ENCODE measurements at places on chromosomes 11 and 22.

GRCh38 chr11:68081691-68082090 is 39.5 kb downstream of the CHKA start:
- DNase-seq: no peak

DNA sequence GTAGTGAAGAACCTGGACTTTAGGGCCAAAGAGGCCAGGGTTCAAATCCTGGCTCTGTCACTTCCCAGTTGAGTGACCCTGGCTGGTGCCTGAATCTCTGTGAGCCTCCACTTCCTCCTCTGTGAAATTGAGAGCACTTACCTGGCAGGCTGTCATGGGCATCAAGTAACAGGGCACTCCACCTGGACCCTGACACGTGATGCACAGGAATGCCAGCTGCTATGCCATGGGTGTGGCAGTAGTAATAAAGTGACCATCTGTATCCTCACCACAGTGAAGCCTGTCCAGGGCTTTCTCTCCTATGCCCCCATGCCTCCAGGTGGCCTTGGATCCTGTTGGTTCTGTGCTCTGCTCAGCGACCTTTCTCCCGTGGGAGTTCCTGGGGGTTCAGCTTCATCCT is 29.8 kb upstream of the PPP6R3 start:
- no peak for DNase-seq

- DNase-seq: no peak
These were observed 20.6 kb upstream of the MUC5B start for GRCh38 chr11:1202154-1202775.

DNA sequence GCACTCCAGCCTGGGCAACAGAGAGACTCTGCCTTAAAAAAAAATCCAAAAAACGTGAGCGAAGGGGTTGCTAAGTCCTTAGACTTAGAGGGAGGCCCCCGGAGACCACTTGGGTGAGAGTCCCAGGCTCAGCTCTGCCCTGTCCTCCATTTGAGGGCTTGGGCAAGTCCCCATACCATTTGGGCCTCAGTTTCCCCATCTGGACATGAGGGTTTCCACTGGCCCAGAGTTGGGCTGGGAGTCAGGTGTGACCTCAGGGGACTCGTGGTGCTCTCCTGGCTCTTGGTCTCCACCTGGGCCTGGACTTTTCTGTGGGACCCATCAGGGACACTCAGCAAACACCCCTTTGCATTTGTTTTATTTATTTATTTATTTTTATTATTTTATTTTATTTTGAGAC is 35.2 kb upstream of the CSNK1E start:
- no peak for DNase-seq

GRCh38 chr11:131584785-131585592 is 214.6 kb downstream of the NTM start:
- no peak for DNase-seq

- DNase-seq: no peak
These were observed 74.5 kb downstream of the FAM76B start for GRCh38 chr11:95714843-95715776.

- no peak for DNase-seq
These were observed 84.8 kb downstream of the KCNQ1 start for GRCh38 chr11:2529636-2530035.

- DNase-seq: no peak
These were observed 54.3 kb upstream of the APOA1 start for GRCh38 chr11:116891746-116892145.

GRCh38 chr11:88482871-88483301 is 145.3 kb upstream of the CTSC start:
- DNase-seq: no peak

GRCh38 chr11:75389925-75390324 is 9.4 kb upstream of the RPS3 start:
- DNase-seq: no peak

DNA sequence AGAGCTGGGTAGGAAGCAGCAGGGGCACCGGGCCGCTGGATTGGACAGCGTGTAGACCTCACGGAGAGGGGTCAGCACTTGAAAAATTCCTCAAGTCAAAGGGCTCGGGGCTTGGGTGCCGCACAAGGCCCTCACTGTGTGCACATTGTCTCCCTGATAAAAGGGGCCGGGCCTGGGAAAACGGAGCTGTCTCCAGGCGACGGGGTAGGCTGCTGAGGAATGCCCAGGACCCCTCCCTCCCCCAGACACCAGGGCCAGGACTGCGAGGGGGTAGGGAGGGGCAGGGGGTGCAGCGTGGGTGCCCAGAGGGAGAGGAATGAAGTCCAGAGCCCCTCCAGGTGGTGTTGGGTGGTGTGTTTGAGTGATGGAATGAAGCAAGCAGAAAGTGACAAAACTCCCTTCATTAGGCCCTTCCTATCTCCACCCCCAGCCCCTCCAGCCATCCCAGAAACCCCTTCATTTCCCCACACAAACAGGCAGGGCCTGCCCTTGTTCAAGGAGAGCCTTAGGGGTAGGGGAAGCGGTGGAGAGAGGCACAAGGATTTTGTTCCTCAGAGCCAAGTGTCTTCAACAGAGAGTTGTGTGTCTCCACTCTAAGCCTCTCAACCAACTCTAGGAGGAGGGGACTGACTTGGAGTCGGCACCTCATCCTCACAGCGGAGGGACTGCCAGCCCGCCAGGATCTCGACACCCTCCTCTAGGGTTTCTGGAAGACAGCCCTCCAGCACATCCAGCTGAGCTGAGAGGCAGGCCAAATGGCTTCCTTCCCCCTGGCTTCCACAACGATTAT is 63.9 kb downstream of the SYN3 start:
- DNase-seq: no peak

- peak; percentile 49 for DNase-seq
These were observed 644 bp downstream of the YPEL4 start for GRCh38 chr11:57648801-57649735.

GRCh38 chr22:28788601-28789000 is 11.8 kb downstream of the XBP1 start:
- no peak for DNase-seq

GRCh38 chr11:120125024-120125423 is 12.9 kb downstream of the TRIM29 start:
- no peak for DNase-seq

DNA sequence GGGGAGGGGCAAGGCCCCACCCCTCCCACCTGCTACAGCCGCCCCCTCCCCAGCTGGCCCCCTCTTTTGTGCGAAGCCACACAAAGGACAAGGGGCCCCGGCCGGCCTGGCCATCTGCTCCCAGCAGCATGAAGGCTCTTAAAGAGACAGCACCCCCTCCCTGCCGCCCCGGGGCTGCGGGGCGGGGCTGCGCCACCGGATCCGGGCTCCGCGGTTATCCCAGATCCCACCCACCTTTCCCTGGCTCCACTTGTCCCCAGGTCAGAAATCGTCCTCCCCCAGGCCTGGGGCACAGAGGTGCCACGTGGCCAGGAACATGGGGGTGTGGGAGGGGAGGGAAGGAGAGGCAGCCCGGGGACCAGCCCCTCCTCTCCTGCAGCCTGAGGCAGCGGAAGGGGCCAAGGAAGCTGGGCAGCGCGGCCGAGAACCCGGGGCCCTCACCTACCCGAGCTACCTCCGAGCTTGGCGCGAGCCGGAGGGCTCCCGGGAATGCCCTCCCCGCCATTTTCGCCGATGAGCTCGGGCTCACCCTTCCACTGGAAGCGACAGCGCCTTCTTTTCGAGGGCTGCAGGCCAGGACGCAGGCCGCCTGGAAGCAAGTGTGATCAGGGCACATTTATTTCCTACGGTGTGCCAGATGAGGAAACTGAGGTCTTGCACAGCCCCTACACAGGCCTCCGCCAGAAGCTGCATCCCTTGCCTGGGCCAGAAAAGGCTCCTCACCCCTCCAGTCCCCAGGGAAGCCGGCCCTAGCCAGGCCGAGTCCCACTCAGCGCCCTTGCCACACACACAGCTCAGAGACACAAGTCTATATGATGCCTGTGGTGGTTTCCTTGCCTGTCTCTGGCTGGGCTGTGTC is 2.5 kb upstream of the RCOR2 start:
- peak; percentile 98 for DNase-seq

GRCh38 chr11:119449498-119449897 is 26.5 kb upstream of the THY1 start:
- peak; percentile 85 for DNase-seq

DNA sequence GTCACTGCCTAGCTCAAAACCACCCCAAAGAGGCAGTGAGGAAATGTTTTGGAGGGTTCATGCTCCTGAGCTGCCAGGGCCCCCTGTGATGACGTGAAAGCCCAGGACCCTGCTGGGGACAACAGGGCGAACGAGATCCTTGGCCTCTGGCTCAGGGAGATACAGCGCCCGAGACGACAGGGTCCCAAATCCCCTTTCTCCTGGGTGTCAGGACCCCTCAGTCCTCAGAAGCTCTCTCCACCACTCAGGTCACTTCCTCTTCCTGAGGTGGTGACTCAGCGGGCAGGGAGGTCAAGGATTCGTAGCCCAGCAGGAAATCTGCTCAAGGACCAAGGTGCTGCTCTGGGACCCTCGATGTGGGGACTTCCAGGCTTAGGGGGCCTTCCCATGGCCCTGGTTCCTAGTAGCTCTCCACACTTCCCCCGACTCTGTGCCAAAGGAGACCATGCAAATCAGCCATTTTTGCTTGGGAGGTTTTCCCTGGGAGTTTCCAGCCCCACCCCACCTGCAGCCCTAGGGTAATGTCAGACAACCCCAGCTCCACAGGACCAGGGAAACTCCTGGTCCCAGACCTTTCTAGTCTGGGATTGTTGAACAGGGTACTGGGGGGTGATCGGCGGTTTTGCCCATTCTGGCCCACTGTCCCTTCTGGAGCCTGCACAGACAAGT is 12.8 kb downstream of the BCL9L start:
- DNase-seq: no peak

GRCh38 chr22:27603800-27604144 is 197.8 kb downstream of the MN1 start:
- no peak for DNase-seq

Measured in SK-N-DZ (cell line).